ENCODE measurements at places on chromosomes 7 and 10. TPM values are rescaled to one million over a fixed set of nuclear protein-coding genes. Genes with fewer than 3 reads are reported as not detected.

GRCh38 chr10:58451193-58451889 is 61.3 kb upstream of the BICC1 start:
- no peak for DNase-seq

DNA sequence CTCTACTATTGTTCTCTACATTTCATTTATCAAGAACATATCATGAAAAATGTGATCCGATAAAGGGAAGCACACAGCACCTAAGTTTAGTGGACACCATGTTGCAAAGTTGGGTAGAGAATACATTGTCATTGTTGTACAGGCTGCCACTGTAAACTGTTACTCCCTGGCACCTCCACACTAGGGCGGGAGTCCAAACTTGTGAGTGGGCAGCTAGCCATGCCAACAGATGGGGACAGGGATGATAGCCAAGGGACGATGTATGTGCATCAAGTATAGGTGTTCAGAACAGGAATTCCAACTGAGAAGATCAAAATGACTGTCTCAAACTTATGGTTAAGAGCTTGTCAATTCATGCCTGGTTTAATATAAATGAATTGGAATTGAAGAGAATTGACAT is 31.1 kb upstream of the COMMD3 start:
- DNase-seq: no peak

DNA sequence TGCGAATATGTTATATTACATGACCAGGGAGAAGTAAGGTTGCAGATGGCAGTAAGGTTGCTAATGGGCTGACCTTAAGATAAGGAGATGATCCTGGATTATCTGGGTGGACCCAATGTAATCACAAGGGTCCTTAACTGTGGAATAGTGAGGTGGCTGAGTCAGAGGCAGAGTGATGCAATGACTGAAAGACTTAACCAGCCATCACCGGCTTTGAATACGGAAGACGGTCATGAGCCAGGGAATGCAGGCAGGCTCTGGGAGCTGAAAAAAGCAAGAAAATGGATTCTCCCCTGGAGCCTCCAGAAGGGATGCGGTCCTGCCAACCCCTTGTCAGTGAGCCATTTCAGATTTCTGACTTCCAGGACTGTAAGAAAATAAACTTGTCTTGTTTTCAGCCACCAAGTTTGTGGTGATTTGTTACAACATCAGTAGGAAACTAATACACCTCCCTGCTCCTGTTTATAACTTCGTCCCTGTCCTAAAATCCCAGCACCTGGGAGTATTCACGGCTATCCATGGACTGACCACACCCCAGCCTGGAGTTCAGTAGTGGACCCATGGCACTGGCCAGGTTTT is 4.6 kb upstream of the C10orf95 start:
- peak; percentile 83 for DNase-seq

DNA sequence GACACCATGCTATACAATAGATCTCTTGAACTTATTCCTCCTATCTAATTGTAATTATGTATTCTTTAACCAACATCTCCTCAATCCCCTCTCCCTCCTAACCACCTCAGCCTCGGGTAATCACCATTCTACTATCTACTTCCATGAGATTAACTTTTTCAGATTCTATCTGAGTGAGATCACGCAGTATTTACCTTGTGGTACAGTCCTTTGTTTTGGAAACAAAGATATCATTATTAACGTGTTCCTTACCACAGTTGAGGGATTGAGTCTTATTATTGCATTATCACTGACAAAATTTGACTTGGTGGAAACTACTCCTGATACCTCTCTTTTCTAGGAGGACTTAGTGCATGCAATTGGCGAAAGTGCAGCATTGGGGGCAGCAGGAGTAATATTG is 26.0 kb upstream of the HYAL4 start:
- no peak for DNase-seq

CCDC146 gene
- polyA plus RNA-seq: 1.2 TPM

EBLN1 gene
- not detected for polyA plus RNA-seq

C10orf105 gene
- 0.14 TPM for polyA plus RNA-seq
